ENCODE measurements at places on chromosomes 2 and 18.

GRCh38 chr2:119028327-119029174, 86.6 kb downstream of the MARCO start:
- peak; percentile 46 for DNase-seq

- no peak for DNase-seq
Measured at GRCh38 chr2:25448808-25449207, 107.1 kb upstream of the DNMT3A start.

GRCh38 chr2:158542577-158542976, 85.8 kb downstream of the PKP4 start:
- DNase-seq = no peak

GRCh38 chr2:10525573-10526265, 77.6 kb upstream of the ODC1 start:
- DNase-seq = no peak

DNA sequence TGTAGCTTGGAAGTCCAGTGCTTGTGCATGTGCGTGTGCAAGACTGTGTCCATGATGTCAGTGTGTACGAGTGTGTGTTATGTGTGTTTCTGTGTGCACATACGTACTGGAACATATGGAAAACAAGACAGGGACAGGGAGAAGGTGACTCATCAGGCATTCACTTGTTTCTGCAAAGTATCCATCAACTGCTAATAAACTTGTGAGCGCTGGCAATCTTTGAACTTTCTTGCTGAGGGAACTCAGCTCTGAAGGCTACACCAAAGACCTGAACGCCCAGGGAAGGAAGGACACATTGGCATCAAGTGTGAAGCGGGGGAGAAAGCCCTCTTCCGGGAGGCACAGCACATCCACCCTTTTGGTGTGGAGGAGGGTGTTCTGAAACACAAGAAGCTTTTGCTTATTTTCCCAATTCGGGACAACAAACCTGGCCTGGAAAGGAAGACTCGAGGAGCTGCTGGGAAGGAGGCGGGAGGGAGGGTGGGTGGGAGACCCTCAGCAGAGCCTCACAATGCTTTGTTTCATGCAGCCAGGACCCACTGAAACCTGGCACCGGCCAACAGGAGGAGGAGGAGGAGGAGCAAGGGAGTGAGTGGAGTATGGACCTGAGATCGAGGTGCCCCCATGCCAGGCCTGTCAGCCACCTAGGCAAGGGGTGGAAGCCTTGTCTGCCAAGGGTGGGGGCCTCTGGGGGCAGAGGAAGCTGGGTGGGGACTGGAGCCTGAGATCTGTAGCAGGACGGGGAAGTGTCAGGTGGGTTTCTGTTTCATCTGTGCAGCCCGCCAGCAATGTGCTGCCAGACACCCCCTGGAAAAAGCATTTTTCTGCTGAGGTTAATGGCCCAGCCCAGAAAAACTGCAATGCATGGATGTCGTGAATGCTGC, 26.8 kb downstream of the SMAD7 start:
- peak; percentile 24 for DNase-seq

DNA sequence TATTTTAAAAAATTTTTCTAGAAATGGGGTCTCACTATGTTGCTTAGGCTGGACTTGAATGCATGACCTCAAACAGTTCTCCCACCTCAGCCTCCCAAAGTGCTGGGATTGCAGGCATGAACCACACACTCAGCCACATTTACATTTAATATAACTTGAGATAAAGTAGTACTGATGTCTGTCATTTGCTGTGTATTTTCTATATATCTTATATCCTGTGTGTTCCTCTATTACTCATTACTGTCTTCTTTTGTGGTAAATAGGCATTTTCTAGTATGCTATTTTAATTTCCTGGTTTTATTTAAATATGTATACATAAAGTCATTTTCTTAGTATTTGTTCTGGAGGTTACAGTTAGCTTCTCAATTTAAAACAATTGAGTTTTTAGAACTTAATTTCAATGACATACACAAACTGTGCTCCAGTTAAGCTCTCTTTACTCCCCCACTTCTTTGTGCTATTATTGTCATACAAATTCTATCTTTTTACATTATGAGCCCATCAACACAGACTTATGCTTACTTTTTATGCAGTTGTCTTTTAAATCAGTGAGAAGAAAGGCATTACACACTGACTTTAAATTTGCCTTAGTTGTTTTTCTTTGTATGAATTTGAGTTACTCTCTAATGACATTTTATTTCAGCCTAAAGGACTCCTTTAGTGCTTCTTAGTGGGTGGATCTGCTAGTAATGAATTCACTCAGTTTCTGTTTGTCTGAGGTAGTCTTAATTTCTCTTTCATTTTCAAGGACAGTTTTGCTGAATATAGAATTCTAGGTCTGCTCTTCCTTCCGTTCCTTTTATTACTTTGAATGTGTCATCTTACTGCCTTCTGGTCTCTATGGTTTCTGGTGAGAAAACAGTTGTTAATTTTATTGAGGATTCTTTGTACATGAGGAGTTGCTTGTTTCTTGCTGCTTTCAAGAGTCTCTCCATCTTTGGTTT, 6.2 kb upstream of the INPP4A start:
- DNase-seq = no peak

GRCh38 chr2:70919672-70920366, 15.9 kb upstream of the ATP6V1B1 start:
- DNase-seq = peak; percentile 82

DNA sequence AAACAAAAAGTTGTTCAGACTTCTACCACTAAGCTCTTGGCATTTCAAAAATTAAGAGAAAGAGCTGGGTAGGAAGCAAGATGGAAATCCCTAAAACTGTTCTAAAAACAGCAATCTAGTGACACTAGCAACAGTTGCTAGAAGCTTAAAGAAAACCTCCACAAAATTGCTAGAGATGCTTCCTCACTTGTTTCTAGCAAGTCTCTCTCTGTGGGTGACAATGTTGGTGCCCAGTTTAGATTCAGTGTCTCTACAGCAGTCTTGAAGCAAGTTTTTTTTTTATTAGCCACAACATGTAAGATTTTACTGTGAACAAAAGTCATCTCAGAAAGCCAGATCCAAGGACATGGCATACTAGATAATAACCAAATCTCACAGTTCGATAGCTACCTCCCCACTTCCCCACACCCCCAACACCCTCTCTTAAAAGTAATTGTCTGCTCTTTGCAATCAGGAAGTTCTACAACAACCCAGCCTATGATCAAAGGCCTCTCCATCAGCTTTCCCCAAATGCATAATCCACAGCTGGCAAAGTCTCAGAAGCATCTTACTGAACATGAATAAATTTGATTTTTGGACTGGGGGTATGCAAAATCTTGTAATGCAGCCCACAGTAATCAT, 70.0 kb downstream of the ANKRD44 start:
- peak; percentile 70 for DNase-seq

- no peak for DNase-seq
Measured at GRCh38 chr18:79771446-79772107, 26.2 kb upstream of the KCNG2 start.

GRCh38 chr2:21270708-21271122, 146.9 kb downstream of the TDRD15 start:
- no peak for DNase-seq

DNA sequence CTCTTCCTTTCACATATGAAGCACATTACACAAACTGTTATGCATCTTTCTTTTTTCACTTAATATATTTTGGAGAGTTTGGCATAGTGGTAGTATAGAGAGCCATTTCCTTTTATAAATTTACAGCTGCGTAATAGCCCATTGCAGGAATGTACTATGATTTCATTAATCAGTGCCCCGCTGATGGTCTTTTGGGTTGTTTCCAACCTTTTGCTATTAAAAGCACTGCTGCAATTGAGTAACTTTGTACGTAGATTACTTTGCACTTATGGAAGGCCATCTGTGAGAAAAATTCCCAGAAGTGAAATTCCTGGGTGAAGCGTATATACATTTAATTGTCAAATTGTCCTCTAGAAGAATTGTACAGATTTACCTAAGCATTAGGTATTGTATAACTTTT, 565.3 kb upstream of the ZNF804A start:
- DNase-seq = no peak

DNA sequence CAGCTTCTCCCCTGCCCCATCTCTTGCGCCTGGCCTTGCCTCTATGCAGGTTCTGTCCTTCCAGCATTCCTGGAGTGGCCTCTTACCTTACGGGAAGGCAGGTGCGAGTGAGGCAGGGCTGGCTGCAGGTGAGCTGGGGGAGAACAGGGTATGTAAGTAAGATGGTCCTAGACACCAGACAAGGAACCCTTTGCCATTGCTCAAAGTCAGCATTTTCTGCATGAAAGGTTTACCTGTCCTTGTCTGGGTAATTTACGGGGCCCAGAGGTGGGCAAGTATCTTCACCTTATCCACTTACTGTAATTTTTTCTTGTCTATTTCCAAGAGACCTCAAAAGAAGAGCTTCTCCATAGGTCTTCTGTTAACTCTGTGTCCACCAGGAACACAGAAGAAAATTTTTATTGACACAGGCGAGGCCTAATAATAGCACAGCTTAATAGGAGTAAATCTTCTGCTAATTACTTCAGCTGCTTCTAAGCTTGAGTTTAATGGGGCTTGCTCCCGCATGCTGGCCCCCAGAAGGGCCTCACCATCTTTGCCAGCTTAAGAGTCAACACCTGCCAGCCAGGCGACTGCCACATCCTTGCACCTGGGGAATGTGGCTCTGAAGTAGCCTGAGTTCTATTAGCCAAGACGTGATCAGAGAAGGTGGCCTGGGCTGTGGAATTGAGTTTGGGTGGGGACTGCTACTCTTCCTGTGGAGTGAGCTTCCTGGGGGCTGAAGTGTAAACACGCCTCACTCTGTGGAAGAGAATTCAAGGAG, 27.1 kb downstream of the PCARE start:
- no peak for DNase-seq

DNA sequence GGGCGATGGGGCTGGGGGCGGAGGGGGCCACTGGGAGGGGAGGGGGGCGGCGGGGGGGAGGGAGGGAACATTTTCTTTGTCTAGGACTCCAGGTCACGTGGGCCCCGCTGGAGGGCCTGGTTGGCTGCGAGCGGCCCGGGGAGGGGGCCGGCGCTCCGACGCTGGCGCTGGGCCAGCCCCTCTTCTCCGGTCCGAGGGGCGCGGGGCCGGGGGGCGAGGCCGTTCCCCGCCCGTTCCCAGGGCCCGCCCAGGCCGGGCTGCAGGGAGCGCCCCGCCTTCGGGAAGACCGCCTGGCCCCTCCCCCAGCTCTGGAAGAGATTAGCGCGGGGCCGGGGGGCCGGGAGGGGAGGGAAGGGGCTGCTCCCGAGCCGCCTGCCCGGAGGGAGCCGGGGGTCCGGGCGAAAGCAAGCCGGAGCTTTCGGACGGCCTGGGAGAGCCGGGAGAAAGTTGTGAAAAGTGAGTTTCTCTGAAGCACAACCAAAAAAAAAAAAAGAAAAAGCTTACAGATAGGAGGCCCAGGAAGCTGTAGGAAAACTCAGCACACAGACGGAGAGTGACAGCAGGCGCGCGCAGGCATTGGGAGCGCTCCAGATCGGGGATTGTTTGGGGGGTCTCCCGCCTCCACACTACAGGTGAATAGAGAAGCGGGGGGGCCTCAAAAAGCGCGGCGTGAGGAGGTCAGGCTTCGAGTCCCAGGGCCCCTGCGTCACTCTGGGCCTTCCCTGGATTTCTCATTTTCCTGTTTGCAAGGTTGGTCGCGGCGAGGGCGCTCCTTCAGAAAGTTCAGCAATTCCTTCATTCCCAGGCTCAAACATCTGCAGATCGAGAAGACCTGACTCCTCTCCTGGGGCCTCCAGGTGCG, 84.1 kb upstream of the POMC start:
- DNase-seq = peak; percentile 83

DNA sequence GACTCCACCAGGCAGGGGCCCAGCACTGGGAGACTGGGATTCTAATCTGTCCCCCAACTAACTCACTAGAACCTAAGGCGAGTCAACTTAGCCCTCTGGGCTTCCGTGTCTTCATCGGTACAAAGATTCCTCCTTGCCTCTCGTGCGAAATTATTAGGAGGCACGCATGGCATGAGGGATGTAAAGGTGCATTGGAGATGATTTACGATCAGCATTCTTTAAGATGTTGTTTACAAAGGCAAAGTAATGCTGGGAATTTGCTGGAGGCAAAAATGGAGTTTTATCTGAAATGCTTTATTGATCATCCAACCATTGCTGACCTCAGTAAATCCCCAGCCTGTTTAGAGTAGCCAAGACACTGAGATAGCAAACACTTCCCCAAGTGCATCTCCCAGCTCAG, 171.8 kb upstream of the KLHL29 start:
- no peak for DNase-seq

- no peak for DNase-seq
Measured at GRCh38 chr2:208792766-208793165, 386.2 kb downstream of the PTH2R start.

- no peak for DNase-seq
Measured at GRCh38 chr2:150939087-150939486, 322.6 kb downstream of the RBM43 start.

DNA sequence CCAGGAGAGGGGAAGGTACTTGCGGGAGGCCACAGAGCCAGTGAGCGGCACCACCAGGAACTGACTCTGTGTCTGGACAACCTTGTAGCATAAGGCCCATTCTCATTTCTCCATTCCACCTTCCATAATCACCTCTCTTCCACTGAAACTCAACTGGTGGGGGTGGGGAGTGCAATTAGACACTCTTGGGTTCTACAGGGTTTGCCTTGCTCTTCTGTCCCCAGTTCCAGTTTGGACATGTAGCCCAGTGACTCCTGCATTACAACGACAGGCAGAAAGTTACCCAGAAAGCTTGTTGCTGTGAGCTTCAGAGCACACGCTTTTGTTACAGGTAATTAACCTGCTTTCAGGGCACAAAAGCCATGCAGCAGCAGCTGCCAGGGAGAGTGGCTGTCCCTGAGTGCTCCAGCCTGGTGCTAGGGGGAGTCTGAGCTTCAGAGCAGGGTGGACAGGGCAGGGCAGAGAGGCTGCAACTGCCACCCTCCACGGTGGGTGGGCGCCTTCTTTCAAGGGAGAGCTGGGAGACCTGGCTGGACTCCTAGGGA, 65.2 kb downstream of the COPS8 start:
- no peak for DNase-seq

DNA sequence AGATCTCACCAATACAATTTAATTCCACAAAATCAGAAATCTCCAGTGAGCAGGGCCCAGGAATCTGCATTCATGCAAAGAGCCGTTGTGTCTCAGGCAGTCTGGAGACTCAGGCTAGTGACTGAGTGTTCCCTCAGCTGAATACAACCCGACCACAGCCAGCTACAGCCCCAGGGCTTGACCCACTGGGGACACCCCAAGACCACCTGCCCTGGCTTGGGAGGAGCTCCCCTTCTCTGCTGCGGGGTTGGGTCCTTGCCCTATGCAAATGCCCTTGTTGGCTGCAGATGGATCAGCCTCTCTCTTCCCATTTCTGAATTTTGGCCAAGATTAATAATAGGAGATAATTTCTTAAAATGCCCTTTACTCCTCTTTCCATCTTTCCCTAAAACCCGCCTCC, 157.7 kb downstream of the TWIST2 start:
- no peak for DNase-seq

Measured in NB4 (cell line).